ENCODE measurements at places on chromosomes 13 and 19.

GRCh38 chr19:40273469-40274360 is 11.4 kb downstream of the AKT2 start:
- DNase-seq: no peak

DNA sequence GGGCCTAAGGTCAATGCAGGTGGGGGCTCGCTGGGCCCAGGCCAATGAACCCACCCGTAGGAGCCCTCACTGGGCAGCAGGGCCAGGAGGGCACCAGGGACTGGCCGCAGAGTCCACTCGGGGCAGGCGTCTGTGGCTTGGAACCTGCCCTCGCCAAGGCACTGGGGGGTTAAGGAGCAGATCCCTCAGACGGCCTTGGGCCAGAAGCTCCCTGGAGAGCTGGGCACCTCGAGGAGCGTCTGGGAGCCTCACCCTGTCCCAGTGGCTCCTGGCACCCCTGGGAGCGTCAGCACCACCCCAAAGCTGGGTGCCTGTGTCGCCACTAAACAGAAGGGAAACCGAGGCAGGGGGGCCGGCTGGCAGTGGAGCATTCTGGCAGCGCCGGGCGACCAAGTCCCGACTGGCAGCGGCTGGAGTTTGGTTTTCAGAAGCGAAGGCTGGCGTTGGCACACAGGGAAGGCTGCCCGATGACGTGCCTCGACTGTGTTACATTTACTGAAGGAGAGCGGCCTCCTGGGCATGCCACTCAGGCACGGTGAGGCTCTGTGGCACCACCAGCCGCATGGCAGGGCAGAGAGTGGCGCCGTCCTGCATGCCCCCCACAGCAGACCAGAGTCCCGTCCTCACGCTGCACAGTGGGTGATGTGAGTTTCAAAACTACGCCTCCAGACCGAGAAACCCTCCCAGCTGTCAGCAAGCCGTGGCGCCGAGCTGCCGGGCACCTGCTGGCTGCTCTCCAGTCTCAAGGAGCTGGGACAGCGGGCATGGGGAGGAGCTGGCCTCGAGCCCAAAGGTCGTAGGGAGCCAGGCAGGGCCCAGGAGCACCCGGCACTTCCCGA is 9.2 kb upstream of the MEX3D start:
- DNase-seq: no peak

DNA sequence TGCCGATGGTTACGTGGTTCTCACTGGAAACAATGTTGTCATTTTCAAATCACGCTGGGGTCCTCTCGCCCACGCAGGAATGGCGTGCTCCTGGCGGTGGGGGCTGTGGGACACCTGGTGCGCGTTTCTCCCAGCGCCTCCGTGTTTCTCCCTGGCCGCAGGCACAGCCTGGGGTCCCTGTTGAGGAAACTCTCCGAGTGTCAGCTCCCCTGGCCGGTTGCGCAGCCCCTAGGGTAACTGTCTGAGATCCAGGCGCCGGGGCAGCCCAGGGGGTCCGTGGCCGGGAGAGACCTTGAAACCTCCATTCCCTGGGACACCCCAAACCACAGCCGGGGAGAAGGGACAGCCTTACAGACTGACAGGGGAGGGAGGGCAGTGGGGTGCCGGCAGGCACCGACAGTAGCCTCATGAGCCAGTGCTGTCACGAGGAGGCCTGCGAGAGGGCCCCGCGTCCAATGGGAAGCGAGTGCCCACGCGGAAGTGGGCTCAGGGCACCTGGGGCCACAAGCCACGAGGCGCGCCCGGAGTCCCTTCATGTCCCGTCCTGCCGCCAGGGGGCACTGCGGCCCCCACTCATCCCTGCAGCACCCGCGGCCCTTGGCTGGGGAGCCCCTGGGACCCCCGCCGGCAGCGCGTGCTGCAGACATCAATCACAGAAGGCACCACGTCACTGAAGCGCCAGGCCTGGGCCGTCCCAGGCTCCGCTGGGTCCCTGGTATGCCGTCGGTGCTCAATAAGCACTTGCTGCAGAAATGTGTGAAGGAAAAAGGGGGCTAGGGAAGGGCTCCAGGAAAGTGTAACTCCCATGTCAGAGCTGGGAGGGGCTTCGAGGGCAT is 9.5 kb downstream of the ADAMTSL5 start:
- DNase-seq: peak; percentile 76

GRCh38 chr19:16095071-16095571 is 16.6 kb upstream of the RAB8A start:
- DNase-seq: no peak

GRCh38 chr13:22168437-22169190 is 497.7 kb downstream of the FGF9 start:
- no peak for DNase-seq

DNA sequence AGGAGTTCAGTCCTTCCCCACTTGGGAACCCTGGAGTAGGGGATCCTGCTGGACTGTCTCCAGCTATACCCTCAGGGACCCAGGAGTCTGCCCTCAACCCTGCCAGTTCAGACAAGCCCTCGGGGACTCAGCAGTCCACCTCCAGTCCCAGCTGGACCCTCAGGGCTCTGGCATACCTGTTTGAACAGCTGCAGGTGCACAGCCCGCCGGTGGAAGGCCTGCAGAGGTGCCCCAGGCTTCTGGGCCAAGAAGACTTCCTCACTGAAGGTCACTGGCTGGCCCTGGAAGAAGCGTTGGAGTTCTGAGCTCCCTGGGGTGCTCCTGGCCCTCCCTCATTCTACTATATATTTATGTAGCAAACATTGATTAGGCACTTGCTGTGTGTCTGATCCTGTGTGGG is 8.6 kb downstream of the CRB3 start:
- no peak for DNase-seq

- no peak for DNase-seq
Observed at GRCh38 chr19:5537870-5538269, 29.9 kb downstream of the TINCR start.

- no peak for DNase-seq
Observed at GRCh38 chr19:53576941-53577653, 39.2 kb downstream of the ZNF331 start.

GRCh38 chr13:51549593-51549992 is 34.7 kb upstream of the WDFY2 start:
- no peak for DNase-seq

DNA sequence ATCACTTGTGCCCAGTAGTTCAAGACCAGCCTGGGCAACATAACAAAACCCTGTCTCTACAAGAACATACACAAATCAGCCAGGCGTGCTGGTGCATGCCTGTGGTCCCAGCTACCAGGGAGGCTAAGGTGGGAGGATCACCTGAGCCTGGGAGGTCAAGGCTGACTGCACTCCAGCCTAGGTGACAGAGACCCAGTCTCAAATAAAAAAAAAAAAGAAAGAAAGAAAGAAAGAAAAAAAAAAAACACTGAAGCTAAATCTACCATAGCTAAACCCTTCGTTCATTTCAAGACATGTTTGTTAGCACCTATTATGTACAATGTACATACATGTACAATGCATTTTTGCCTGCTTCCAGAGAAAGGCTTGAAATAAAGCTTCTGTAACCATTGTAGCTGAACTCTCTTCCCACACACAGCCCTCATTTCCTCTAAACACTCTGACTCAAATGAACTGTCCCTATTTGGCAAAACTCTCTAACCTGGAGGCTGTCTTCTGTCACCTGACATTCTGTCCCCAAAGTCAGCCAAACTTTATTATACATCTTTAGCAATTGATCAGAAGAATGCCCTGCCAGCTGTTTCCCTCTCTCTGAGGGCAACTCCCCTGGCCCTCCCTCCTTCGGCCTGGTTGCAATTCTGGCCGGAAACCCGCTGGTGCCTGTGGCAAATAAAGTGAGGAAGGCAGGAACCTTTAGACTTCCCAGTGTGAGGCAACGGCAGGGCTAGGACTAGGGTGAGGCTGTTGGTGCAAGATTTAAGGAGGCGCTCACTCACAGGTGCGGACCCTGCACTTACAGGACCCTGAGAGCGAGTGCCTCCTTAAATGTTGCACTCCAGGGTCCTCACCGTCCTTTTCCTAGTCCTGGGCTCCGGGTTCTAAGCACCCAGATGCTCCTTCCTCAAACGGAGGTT is 1.8 kb downstream of the ETHE1 start:
- peak; percentile 37 for DNase-seq

DNA sequence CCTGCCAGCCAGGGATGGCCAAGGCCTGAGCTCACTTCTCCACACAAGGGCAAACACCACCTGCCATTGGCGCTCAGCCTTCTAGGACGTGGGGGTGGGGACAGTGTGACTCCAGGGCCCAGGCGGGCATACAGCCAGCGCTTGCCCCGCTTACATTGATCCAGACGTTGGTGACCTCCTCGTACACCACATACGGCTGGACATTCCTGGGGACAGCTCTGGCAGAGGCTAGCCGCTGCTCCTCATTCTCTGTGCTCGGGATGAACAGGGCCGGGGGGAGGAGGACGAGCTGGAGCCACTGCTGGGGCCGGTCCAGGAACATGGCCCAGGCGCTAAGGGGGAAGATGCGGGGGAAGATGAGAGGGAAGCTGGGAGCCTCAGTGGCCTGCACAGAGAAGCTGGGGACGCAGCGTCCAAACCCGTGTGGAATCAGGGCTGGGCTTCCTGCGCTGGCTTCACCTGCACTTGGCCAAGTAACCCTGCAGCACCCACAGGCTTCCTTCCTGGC is 25.1 kb upstream of the MYDGF start:
- no peak for DNase-seq

DNA sequence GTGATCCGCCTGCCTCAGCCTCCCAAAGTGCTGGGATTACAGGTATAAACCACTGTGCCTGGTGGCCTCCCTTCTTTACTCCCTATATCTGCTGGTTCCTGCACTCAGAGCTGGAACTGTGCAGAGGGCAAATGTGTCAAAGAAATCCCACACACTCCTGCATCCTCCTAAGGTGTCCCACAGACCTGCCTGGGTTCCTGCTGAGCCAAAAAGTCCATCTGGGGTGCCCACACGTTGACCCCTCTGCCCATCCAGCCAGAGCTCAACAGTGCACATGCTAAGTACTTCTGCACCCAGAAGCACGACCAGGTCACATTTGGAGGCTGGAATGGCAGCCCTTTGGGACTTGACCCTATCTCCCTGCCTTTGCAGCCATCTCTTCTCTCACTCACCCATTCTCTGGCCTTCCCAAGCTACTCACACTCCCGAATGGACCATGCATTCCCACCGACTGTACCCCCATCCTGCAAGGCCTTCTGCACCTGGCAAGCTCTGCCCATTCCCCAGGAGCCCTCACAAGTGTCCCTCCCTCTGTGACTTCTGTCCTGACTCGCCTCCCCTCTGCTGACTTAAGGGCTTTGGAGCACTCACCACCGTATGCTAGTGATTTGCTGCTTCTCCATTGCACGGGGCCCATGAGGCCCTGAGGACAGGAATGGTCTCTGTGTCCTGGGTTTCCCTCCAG is 152.1 kb downstream of the KCTD15 start:
- DNase-seq: no peak

DNA sequence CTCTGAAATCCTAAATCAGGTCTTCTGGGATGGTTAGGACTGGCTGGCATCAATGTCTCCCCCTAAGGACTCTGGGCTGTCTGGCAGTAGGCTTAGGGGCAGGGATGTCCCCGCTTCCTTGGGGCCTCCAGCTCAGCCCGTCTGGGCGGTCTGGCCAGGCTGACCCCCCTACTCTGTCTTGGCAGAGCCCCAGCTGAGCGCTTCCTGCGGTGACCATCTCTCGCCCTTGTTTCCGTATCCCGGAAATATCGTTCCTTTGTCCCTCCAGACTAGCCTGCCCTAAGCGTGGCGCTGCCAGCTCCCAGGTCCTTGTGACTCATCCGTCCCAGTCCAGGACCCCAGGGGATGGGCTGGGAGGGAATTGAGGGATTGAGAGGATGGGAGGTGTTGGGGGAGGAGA is 11.3 kb downstream of the GTPBP3 start:
- no peak for DNase-seq

GRCh38 chr13:93290503-93290902 is 63.9 kb downstream of the GPC6 start:
- no peak for DNase-seq

GRCh38 chr19:46887240-46887782 is 26.5 kb downstream of the ARHGAP35 start:
- no peak for DNase-seq

DNA sequence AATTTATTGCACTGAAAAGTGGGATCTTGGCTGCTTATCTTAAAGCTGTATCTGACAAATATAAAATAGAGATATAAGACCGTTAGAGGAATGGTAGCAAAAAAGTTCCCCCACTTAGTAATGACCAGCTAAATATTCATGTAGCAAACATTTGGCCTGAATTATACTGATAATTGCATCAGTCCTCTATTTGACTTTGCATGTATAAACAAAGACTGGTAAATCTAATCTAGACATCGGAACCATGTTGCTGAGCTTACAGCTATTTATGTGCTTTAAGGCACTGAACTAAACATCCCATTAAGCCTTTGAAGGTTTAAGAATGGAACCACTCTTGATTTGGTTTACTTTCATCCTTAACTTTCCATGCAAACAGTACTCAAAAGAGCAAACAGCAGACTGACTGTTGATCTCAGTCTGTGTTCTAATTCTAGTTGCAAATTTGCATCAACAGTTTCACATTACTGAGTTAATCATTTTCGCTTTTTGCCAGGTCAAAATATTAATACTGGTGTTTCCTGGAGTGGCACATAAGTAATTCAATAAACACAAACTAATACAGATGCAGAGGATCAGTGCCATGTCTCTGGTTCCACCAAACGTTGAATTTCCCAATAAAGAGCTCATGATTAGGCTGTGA is 203.5 kb upstream of the HTR2A start:
- DNase-seq: no peak

DNA sequence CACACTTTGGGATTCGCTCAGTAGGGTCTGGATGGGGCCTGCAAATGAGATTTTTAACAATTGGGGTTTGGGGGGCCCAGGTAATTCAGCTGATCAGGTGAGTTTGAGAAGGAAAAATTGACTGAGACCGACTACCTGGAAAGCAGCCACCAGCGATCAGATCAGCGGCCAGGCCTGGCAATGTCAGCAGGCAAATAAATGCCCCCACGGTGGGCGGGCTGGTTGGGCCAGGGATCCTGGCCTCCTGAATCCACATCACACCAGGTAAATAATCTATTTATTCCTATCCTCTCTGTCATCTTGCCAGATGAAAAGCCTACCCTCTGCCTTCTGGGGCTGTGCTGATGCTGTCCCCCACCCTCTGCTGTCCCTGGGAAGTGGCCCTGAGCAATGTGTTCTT is 9.4 kb downstream of the NAPA start:
- no peak for DNase-seq

DNA sequence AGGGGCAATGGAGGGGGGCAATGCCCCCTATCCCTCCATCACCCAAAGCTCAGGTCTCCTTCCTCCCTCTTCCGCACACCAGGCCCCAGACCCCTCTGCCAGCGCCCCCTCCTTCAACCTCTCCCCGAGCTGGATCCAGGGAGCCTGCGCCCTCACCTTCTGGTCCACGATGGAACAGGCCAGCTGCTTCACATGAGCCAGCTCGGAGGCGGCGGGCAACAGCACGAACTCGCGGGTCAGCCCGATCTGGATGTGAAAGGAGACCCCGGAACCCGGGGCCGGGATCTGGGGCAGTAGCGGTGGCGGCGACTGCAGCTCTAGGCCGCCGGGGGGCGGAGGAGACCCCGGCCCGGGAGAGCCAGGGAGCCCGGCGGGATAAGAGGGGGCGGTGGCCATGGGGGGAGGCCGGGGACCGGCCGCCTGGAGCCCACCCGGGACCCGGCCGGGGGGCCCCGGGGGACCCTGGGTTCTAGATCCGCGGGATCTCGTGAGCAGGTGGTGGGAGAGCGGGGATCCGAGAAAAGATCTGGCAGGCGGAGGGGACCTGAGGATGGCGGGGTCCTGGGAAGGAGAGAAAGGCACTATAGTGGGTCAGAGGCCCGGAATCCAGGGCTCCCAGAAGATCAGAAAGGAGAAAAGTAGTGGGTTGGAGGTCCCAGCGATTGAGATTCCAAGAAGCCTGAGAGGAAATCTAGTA is 791 bp downstream of the PRKD2 start:
- no peak for DNase-seq

- no peak for DNase-seq
Observed at GRCh38 chr19:3852614-3853254, 16.1 kb downstream of the ZFR2 start.

- DNase-seq: no peak
Observed at GRCh38 chr13:53073711-53074110, 45.1 kb downstream of the OLFM4 start.
